ENCODE measurements at places on chromosomes 11 and 22.
A peak's percentile ranks its signal among the peaks of the same experiment; 100 is the strongest.

DNA sequence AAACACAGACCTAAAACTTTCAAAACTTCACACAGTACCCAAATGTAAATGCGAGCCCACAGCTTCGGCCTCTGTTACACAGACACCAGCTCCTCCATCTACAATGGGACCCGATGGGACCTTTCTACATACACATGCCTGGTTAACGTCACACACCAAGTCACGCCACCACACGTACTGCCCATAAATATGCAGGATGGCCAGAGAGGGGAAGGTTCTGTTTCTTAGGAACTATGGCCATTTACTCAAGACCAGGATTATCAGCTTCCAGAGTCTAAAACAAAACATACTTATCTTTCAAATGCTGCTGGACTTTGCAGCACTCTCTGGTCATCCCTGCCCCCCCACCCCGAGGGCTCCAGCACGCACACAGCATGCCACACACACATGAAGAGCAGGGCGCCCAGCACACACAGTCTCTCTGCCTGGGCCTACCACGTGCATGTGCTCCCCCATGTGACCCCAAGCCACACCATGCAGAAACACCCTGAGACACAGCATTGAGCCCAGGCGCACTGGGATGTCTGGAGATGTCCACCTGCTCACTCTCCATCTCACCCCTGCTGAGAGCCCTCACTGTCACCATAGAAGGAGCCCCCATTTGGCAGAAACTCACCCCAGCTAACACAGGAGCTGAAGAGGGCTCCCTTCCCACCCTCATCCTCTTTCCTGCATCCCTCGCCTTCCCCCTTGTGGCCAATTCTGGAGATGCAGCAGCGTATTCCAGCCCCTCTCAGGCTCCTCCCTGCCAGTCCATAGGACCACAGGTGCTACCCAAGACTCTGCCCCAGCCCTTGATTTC is 61.8 kb downstream of the SLC22A12 start:
- peak; percentile 55 for DNase-seq

GRCh38 chr22:26615149-26615548 is 2.7 kb downstream of the CRYBB1 start:
- no peak for DNase-seq

DNA sequence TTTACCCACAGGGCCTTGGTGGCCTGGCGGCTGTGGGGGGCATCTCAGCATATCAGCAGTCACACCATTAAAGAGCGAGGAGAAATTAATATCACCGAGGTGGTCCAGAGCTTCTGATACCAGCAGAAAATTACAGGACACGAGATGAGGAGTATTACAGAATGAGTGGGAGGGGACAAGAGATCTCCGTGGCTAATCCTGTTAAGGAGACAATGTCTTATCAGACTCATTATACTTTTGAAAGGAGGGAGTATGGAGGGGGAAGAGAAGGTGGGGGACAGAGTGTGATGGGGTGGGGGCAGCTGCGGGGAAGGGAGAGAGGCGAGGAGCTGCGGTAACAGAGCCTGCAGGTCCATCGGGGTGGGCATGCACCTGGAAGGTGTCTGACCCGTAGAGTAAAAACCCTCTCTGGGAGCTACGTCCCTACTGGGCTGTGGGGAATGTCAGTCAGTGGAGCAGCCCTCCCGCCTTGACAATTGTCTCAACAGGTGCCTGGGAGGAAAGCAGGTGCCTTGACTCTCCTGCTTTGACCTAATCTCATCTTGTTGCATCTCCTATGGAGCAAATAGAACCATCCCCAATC is 224.2 kb downstream of the CEP164 start:
- DNase-seq = no peak

DNA sequence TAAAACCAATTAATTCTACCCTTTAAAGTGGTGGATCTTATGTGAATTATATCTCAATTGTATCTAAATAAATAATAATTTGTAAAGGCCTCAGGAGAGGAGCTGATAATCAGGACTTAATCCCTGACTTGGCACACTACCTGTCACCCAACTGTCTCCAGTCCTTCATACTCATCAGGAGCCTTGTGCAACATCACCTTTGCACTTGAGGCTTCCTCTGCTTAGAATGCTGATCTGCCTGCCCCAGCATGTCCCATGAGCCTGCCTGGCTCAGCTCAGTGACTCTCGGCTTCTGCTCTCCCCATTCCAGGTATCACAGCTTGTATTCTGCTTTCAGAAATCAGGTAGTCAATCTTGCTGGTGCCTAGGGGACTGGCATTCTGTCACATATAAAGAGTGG is 43.9 kb upstream of the PRODH start:
- no peak for DNase-seq

DNA sequence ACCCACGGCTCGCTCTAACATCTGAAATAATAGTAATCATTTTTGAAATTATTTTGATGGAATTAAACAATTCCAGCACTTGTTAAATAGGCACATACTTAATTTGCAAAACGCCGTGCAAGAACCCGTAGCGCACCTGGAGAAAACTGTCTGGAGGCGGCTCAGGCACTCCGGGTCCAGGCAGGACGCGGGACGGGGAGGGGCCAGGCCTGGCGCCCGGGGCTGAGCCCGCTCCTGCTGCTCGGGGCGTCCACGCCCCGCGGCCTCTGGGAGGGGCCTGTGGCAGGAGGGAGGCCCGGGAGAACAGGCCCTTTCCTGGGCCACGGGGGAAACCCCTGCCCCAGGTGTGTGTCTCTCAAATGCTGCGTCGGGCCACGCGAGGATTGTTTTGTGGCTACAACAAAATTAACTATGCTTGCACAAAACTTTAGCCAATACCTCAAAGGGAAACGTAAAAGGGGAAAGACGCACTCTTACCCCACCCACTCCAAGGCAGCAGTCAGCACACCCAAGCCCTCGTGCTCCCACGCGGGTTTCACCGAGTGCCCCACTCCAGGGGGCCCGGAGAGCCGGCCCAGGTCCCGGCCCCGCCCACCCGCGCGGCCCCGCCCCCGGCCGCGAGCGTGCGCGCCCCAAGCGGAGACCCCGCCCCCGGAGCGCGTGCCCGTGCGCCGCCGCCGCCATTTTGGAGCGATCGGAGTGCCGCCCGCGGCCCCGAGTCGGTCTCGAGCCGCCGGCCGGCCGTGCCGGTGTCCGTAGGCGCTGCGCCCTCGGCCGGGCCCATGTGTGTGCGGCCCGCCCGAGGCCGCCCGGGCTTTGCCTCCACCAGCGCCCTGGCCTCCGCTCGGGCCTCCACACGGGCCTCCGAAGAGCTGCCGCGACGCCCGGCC is at the start of gene PPP6R2:
PPP6R2 (plus strand) TSS at position 677 of the 890 bp plus-strand sequence. CDS start 50,582 bp downstream, outside the sequence.
- peak; percentile 35 for DNase-seq

DNA sequence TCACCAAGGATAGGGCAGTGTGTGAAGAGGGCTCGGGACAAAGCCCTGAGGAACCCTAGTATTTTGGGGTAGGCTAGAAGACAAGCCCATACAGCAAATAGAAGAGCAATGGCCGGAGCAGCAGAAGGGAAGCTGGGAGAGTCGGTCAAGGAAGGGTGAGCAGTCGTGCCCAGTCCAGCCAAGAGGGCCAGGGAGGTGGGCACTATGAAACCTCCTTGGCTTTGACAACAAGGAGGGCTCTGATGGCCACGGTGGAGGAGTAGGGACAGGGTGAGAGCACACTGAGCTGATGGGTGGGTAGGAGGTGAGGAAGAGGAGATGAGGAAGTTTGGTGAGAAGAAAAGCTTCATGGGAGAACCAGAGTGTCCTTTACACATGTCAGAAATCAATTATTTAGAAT is 2.2 kb upstream of the YWHAH start:
- no peak for DNase-seq

DNA sequence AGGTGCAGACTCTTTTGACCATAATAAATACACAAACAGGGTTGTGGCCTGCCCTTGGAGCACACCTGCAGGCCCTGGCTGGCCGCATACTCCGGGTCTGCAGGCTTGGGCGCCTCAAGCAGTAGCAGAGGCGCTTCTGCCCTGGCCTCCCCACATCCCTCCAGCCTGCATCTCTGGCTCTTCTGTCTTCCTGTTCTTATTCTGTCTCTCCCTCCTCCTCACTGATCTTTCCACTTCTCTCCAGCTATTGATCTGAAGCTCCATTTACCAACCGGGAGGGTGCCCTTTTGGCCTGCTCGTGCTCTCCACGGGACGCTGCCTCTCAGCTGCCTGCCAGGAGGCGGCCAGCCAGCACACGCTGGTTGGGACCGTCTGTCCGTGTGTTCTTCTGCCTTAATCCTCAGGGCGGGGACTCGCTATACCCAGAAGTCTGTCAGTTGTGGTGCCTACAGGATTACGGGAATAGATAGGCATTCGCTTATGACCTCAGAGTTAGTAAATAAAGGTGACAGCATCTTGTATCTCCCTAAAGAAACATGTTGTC is 5.2 kb downstream of the UPB1 start:
- DNase-seq = no peak

GRCh38 chr11:73011126-73011817 is 130.8 kb downstream of the FCHSD2 start:
- DNase-seq = no peak
